ENCODE measurements at places on chromosomes 5 and 9. TPM values are rescaled to one million over a fixed set of nuclear protein-coding genes. Genes with fewer than 3 reads are reported as not detected.

SLC12A7 gene
- polyA plus RNA-seq = 20.0 TPM

PCA3 gene
- 0.11 TPM for polyA plus RNA-seq

OMD gene
- 0.66 TPM for polyA plus RNA-seq

RLN1 gene
- polyA plus RNA-seq = 0.18 TPM

PDGFRB gene
- 13.7 TPM for polyA plus RNA-seq

GFRA3 gene
- 0.28 TPM for polyA plus RNA-seq

KIF2A gene
- 8.2 TPM for polyA plus RNA-seq
